Peyer's patch (tissue), 4 donors: ENCODE measurements at places on chromosomes 13 and 19.

- peak; percentile 92 for DNase-seq
These were observed 170.0 kb downstream of the KDM4B start for GRCh38 chr19:5138606-5139582.

GRCh38 chr19:32166238-32166637, 179.2 kb upstream of the ZNF507 start:
- no peak for DNase-seq

- DNase-seq, result peak; percentile 50
These were observed 44.3 kb downstream of the BBC3 start for GRCh38 chr19:47186446-47187334.

- DNase-seq, result no peak
These were observed 39.2 kb downstream of the GATAD2A start for GRCh38 chr19:19444681-19445155.

GRCh38 chr13:44171156-44171555, 202.5 kb upstream of the SERP2 start:
- no peak for DNase-seq

DNA sequence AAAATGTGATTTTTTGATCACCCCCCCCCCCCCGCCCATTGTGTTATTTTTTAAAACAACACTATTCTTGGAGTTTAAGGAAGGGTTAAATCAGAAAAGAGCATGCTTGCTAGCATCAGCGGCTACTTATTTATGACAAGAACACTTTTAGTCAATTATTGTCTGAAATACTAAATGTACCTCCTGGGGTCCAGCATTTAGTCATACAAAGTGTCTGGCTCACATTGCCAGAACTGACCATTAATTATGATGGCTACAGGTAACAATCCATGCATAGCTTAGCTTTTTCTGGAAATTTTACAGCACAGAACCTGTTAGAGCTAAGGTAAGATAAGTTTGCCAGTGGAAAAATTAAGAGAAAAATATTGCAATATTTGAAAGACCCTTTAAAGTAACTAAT, 90.1 kb downstream of the PCDH9 start:
- DNase-seq, result no peak

GRCh38 chr19:19426799-19427198, 21.3 kb downstream of the GATAD2A start:
- DNase-seq, result no peak

DNA sequence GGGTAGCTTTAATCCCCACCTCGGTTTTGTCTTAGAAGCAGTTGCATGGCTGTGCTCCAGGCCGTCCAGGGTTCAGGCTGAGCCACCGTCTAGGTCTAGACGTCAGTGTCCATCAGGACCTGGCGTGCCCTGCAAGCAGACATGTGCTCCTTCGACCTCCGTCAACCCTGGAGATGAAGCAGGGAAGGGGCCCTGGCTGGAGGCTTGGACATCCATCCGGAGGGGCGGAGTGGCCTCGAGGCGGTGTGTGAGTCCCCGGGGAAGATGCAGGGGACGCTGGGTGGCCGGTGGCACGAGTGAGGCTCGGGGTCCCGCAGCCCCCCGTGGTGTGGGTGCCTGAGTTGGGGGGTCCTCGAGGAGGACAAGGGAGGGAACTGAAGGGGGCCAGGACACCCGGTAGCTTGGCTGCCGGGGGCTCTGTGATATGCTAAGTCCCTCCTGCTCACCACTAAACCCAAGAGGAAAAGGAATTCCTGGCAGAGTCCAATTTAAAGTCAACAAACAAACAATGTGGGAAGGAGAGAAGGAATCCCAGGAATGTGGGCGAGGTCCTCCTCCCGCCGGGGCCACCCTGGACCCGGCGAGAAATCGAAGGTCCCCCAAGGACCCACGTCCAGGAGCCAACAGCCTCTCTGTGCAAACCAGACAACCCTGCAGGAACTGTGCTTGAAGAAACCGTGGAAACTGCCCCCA, 14.9 kb upstream of the PTBP1 start:
- no peak for DNase-seq

- no peak for DNase-seq
These were observed 27.5 kb upstream of the OBI1 start for GRCh38 chr13:78686461-78686860.

DNA sequence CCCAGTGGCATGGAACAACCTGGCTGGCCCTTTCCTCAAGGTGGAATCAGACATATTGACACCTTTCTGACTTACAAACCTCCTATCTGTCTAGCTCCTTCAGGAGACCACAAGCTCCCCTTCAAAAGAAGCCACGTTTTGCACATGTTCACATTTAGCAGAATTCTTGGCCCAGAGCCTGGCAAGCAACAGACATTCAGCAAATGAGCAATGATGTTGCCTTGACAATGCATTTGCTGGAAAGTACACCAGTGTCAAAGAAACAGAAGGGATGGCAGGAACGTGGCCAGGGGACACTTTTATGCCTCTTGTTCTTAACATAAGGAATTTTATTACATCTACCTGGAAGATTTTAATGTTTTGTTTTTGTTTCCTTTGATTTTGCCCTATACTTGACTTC, 85.5 kb upstream of the FGF14 start:
- DNase-seq, result no peak

- DNase-seq, result no peak
These were observed 677.4 kb upstream of the SLITRK6 start for GRCh38 chr13:86476656-86477055.

- no peak for DNase-seq
These were observed 1.4 kb upstream of the ZNF584 start for GRCh38 chr19:58406818-58407657.

GRCh38 chr19:34178274-34178610, 5.9 kb downstream of the LSM14A start:
- DNase-seq, result no peak

DNA sequence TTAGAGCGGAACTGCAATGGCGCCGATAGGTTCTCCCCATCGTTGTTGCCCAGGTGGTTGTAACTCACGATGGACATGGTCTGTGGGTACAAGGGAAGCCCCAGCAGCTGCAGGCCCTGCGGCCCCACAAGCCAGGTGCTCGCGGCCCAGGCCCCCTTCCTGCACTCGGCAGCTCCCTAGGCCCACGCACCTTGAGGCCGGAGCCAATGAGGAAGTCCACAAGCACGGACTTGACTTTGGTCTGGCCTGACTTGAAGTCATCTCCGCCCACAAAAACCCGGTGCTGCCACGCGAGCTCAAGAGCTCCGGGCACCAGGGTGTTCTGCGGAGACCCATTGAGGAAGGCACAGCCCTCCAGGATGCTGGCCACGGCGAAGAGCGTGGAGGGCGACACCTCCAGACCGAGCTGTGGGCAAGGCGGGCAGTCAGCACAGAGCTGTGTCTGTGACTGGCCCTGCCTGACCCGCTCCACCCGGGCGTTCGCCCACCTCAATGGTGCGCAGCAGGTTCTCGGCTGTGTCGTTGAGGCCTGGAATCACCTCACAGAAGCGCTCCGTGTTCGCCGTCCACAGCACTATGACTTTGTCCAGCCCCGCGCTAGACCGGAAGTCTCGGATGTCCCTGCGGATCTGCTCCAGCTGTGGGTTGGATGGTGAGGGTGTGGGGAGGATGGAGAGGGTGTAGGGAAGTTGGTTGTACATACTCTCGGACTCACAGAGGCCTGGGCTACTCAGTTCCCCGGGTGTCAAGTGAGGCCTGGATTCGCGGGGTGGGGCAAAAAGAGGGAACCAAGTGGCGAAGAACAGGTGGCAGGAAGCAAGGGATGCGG, 1.9 kb downstream of the ISYNA1 start:
- DNase-seq, result no peak
